ENCODE measurements at places on chromosomes 4 and X.

- no peak for DNase-seq
Measured at GRCh38 chrX:72040506-72040905, 91.2 kb downstream of the RTL5 start.

DNA sequence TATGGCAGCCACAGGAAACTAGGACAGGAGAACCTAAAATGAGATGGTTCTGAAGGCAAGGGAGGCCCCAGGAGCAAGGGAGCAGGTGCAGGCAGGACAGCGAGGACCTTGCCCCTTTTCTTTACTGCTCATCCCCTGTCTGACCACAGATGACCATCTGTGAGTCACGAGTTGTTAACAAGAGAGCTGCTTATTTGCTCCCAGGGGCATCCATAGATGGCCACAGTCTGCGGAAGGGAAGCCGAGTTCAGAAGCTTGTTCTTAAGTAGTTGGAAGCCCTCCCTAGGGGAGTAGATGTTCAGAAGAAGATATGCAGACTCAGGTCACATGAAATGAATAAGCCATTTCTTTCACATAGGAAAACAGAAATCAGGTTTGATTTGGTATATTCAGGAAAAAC is 69.4 kb downstream of the EVC2 start:
- no peak for DNase-seq

DNA sequence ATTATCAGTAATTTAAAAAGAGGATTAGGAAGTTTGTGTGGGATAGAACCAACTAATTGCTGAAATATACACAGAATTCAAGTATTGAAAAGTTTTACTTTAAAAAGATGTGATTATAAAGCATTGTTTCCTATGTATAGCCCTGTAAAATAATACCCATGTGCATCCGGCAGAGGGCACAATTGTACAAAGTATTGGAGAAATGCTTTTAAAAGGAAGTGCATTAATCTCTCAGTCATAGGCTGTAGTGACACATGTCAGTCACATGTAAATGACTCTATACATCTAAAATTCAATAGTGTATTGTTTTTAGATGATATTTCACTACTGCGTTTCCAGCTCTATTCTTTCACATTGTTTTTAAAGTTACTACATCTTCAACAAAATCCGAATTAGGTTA is 9.7 kb upstream of the GEMIN8 start:
- DNase-seq, result peak; percentile 11

DNA sequence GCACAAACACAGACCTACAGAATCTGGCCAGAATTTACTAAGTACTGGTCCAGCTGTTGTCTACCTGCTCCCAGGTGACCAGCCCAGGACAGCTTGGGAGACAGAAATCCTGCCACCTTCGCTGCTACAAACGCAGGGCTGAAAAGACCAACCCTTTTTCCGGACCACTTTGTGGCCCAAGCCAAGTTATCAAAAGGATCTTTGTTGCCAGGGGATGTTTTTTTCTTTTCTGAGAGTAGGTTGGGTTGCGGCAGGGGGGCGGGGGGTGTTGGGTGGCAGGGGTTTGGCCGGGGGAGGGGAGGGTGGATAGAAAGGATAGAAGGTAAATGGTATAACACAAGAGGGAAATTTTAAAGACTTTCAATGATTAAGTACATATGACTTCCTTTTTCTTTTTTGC is 63.4 kb downstream of the STOX2 start:
- no peak for DNase-seq

DNA sequence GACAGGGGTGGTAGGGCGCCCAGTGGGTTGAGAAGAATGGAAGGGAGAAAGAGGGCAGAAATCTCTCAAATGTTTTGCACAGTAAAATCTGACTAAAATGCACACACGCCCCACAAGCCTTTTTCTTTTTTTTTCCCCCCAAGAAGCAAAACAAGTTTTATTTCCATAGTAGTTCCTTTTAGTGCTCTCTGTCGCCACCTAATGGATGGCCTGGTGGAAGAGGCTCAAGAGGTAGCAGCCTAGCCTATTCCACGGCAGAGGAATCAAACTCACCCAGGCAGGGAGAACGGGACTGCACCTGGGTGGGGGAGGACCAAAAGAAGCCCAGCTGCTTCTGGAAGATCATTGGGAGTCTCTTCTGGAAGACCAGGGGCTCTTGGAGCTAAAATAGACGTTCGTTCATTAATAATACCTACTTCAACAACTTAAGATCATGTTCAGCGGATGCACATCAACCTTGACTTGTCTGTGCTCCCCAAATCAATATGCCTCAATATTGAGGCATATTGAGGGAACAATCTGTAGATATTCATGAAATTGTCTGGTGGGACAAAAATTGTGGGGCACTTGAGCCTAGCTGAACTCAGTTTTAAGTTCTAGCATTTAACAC is 31.6 kb upstream of the IRAK1 start:
- DNase-seq, result peak; percentile 21

GRCh38 chr4:113169368-113169767 is 119.9 kb downstream of the ANK2 start:
- DNase-seq, result no peak

DNA sequence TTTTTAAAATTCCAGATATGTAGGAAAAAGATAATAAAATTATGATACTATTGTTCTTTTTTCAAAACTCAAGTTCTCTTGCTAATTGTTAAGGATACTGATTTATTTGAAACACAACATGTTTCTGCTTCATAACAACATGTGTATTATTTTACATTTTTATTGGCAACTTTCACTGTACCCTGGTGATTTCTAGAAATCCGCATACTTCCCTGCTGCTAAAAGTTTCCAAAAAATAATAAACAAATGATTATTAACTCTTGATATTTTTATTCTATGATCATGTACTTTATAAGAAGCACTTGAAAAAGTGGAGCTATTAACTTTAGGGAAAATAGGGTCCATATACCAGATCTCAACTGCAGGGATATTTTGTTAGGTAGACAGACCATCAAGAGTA is 71.2 kb upstream of the HCCS start:
- DNase-seq, result no peak

DNA sequence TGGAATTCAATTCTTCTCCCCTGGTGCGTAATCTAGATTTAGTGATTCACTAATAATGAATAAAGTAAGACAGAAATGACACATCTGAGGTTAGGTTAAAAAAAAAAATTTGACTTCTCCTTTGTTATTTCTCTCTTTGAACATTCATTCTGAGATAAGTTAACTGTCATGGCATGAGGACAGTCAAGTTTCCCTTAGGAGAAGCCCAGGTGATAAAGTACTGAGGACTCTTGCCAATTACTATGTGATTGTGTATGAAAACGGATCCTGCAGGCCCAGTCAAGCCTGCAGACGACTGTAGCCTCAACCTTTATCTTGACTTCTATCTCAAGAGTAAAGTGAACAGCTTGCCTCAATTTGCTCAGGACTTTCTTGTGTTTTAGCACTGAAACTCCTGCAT is 293.2 kb downstream of the PRR32 start:
- DNase-seq, result no peak

DNA sequence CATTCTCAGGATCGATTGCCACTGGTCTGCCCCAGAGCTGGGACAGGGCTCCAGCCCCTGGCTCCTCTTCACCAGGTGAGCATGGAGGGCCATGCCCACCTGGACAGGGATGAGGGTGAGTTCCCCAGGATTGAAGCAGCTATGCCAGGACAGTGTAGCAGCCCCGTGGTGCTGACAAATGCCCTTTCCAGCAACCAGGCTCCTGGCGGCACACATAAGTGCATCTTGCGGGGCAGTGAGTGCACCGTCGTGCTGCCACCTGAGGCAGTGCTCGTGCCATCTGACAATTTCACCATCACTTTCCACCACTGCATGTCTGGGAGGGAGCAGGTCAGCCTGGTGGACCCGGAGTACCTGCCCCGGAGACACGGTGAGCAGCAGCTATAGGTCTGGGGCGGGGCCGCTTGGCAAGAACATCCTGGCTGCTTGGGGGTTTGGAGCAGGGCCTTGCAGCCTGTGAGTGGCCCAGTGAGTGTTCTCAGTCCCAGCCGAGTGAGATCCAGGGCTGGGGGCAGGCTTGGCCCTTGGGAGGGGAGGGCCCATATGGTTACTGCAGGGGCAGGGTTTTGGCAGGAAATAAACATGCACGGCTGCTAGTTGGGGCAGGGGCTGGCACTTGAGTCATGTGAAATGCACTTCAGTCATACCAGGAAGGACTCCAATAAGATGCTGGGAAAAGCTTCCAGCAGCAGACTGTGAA is 6.1 kb downstream of the IL9R start:
- DNase-seq, result no peak

- DNase-seq, result peak; percentile 8
Measured at GRCh38 chr4:138204507-138204906, 37.6 kb downstream of the SLC7A11 start.

DNA sequence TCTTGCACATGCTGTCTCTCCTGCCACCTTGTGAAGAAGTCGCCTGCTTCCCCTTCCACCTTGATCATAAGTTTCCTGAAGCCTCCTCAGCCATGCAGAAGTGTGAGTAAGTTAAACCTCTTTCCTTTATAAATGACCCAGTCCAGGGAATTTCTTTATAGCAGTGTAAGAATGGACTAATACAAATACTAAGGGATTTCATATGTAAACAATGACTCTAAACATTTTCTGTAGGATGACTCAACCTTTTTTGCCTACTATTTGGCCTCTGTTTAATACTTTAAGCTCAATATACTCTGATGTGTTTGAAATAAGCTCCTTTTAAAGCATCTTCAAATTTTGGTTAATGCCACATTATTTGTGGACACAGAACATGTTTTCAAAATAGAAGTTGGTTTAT is 813.5 kb upstream of the SLIT2 start:
- DNase-seq, result no peak

DNA sequence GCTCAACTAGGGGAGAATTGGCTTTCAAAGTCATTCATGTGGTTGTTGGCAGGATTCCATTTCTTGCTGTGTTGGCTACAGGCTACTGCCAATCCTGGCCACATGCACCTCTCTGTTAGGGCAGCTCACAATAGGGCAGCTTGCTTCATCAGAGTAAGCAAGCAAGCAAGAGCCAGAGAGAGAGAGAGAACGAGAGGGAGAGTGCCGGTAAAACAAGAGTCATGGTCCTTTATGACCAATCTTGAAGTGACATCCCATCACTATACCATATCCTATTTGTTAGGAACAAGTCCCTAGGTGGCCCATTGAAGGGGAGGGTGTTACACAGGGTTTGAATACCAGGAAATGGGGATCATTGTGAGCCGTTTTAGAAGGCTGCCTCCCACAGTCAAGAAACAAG is 33.0 kb upstream of the TLR2 start:
- no peak for DNase-seq

GRCh38 chrX:38484607-38485498 is 76.5 kb upstream of the TSPAN7 start:
- no peak for DNase-seq

DNA sequence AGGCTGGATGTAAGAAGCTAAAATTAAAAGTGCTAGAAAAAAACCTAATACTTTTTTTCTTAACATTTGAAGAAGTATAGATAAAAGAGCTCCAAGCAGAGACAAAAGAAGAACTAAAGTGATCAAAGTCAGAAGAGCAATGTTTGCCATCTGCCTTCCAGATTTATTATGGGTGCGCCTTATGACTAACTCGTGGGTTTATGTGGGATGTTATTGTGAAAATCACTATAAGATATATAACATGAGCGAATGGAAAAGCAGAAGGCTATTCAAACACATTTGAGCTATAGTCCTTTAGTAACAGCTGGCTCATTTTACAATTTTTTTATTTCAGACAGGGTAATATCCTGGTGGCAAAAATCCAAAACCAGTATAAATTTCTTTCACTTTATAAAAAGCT is 1040.7 kb downstream of the RAPGEF2 start:
- no peak for DNase-seq

- DNase-seq, result no peak
Measured at GRCh38 chrX:43716696-43717095, 60.6 kb downstream of the MAOA start.

GRCh38 chrX:34903316-34903715 is 39.3 kb upstream of the FAM47B start:
- DNase-seq, result no peak

- no peak for DNase-seq
Measured at GRCh38 chr4:26987191-26987590, 126.5 kb downstream of the STIM2 start.

GRCh38 chr4:76637712-76638361 is 202.8 kb downstream of the SHROOM3 start:
- DNase-seq, result no peak

GRCh38 chr4:3340700-3341083 is 47.9 kb downstream of the RGS12 start:
- no peak for DNase-seq

DNA sequence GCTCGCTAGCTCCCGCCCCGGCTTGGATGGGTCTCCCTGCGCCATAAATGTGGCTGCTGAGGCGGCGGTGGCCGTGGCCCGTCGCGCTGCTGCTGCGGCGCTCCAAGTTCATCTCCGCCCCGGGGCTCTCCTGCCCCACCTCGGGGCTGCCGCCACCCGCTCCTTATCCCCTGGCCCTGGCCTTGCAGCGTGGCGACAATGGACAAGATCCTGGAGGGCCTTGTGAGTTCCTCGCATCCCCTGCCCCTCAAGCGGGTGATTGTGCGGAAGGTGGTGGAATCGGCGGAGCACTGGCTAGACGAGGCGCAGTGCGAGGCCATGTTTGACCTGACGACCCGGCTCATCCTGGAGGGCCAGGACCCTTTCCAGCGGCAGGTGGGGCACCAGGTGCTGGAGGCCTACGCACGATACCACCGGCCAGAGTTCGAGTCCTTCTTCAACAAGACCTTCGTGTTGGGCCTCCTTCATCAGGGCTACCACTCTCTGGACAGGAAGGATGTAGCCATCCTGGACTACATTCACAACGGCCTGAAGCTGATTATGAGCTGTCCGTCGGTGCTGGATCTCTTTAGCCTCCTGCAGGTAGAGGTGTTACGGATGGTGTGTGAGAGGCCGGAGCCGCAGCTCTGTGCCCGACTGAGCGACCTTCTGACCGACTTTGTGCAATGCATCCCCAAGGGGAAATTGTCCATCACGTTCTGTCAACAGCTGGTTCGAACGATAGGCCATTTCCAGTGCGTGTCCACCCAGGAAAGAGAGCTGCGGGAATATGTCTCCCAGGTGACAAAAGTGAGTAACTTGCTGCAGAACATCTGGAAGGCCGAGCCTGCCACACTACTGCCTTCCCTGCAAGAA is 763 bp downstream of the USP38 start:
- DNase-seq, result no peak

DNA sequence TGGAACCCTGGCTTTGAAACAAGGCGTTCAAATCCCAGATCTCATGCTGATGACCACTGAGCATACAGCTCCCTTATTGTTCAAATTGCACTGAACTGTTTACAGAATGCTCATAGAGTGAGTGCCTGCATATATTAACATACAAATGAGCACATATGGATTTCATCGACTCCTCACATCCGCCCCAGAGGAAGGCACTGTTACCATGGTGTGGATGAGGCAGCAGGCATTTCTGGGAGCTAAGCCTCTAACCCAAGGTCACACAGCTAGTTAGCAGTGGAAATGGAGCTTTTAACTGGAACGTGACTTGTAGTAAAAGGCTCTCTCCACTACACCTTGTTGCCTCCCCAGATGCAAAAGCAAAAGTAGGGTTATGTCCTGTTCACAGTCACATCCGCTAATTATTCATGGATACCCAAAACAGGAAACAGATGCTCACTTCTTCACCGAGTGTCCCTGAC is 289.7 kb downstream of the STK32B start:
- no peak for DNase-seq

DNA sequence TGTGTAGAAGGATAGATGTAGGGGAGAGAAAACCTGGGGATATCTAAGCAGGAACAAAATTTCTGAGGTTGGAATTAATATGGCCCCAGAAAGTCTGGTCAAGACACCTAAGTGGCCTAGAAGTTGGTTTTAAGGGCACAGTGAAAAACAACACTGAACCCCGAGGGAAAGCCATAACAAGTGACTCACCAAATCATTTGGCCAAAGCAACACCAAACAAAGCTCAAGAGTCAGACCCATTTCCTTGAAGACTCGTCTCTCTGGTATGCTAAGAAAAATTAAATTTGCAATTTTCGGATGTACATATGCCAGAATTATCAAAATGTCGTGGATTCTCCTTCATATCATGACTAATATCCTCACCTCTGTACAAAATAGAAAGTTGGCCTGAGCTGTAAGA is 162.9 kb downstream of the SMIM20 start:
- no peak for DNase-seq

Data from NCI-H1930 (cell line).